ENCODE measurements at places on chromosomes 11 and 22.

- DNase-seq = no peak
Observed at GRCh38 chr22:43482318-43482625, 70.5 kb downstream of the MPPED1 start.

DNA sequence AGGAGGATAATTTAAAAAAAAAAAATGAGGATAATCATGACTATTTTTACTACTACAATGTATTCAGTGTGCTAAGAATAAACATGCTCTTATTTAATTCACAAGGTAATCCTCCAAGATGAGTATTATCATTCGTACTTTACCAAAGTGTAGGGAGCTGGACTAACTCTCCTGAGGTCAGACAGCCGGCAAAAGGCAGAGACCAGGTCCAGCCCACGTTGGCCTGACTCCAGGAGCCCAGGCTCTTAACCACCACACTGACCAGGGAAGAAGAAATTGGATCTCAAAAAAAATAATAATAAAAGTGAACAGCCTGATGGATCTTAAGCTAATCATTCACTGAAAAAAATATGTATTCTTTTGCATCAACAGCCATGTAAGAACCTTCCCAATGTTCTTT, 25.2 kb downstream of the PLAAT3 start:
- no peak for DNase-seq

- DNase-seq = no peak
Observed at GRCh38 chr11:133746663-133747306, 98.5 kb downstream of the SPATA19 start.

- DNase-seq = no peak
Observed at GRCh38 chr11:61771985-61772455, 19.6 kb downstream of the MYRF start.

DNA sequence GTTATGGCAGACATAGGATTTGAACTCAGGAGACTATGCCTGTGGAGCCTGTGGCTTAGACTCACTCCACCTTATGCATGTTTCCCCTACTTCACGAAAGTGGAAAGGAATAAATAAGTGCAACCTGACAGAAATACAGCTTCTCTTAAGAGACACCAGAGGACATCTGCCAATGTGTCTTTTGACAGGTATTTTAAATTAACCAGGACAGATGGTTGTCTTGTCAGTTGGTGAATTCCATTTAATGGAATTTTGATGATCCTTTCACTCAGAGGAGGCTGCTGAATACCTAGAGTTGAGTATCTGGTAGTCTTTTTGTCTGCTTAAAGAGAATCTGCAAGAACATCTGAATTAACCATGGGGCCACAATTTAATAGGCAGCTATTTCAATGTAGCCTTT, 46.1 kb downstream of the NELL1 start:
- DNase-seq = no peak

DNA sequence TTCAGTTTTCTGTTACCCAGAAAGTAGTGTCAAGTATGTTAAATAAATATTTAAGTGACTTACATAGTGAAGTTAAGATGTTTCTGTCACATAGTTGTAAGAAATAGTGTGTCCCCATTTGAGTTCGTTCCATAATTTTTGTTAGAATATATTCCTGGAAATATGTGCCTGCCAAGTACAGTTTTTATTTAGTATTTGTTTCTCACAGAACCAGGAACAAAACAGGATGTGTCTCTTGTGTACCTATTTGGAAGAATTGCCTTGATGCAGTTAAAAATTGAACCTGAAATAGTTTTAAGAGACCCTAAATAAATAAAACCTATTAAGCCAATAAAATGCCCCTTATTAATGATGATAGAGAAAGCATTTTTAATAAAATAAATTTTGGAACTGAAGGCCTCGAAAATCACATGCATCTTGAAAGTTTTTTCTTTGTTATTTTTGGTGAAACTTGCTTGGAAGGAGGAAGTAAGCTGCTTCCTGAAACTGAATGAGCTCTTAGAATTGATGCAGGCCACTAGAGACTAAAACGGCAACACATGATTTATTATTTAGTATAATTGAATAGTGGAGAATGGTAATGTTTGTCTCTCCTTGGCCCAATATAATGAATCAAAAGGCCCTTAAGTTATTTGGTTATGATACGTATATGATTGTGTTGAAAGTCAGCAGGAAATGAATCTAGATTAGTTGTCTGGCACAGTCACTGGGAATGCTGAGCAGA, 55.9 kb downstream of the SWAP70 start:
- DNase-seq = no peak
